ENCODE measurements at places on chromosomes 11 and 22.

- peak; percentile 39 for DNase-seq
Observed at GRCh38 chr11:73252577-73253191, 19.5 kb upstream of the P2RY6 start.

- DNase-seq: no peak
Observed at GRCh38 chr22:44730490-44731356, 21.7 kb upstream of the ARHGAP8 start.

DNA sequence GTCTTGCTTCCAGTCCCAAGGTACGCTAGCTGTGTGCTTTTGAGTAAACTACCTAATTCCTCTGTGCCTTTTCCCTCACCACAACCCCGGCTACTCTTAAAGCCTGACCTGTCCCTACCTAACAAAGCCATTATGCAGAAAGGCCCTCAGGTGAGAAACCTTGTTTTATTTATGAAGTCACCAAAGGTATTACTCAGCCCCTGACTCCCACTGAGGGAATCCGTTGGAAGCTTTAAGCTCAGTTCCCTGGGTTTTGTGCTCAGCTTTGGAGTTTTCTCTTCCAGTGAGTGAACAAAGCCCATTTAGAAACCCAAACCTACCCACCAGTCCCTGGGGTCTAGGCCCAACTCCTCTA, 90.9 kb downstream of the APIP start:
- DNase-seq: no peak

DNA sequence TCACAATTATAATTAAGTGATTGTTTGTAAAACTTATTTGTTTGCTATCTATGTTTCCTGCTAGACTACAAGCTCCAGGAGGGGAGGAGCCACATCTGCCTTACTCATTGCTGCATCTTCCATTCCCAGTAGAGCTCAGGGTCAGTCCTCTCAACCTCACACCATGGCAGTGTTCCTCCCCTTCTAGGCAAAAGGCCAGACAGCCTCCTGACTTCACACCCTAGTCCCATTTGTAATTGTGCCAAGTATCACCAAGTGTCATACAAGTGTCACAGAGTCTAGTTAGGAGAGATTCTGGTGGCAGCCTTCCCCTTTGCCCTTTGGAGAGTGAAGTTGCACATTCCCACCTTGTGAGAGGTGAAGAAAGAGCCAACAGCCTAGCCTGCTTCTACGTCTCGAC, 490.4 kb downstream of the INSC start:
- DNase-seq: no peak

GRCh38 chr22:19514831-19515565, 9.2 kb downstream of the CLDN5 start:
- DNase-seq: no peak

GRCh38 chr11:96943970-96944369, 554.2 kb downstream of the JRKL start:
- no peak for DNase-seq

- DNase-seq: no peak
Observed at GRCh38 chr11:6771926-6772893, at the start of gene OR2AG2. Gene OR2AG2 (minus strand): TSS chr11:6771976. CDS start chr11:6768957, 3,019 bp downstream.

GRCh38 chr11:20247591-20248007, 87.3 kb upstream of the DBX1 start:
- DNase-seq: no peak

- DNase-seq: no peak
Observed at GRCh38 chr22:30279046-30279788, 10.1 kb downstream of the CASTOR1 start.

DNA sequence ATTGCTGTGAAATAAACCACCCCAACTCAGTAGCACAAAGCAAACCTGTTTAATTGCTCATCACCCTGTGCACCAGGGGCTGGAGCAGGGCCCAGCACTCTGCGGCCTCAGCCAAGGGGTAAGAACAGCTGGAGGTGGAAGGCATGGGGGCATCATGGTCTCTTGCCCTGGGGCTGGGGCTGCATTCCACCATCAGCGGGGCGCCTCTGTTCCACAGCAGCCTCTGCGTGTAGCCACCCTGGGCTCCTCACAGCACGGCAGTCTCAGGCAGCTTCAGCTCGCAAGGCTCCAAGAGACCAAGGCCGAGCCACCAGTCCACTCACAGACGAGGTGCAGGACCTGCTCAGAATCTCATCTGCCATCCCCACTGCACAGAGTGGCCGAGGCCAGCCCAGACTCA, 630.7 kb downstream of the TBC1D22A start:
- no peak for DNase-seq

GRCh38 chr22:41254230-41254629, 13.5 kb upstream of the CHADL start:
- DNase-seq: no peak

DNA sequence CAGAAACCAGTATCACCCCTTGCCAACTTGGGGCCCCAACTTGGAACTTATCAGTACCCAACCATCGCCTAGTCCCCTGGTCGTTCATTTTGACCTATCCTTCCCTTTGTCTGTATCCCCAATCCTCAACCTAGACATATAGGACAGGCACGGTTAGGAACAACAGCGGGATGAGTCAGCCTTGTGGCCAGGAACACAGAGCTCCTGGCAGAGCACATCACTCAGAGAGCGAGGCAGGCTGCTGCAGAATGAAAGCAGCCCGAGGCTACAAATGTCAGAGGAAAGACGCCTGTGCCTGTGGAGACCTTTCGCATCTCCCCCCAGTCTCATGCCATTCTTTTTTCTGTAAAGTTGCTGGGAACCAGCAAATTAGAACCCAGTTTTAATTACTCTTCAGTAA, 14.6 kb downstream of the DKK3 start:
- no peak for DNase-seq

DNA sequence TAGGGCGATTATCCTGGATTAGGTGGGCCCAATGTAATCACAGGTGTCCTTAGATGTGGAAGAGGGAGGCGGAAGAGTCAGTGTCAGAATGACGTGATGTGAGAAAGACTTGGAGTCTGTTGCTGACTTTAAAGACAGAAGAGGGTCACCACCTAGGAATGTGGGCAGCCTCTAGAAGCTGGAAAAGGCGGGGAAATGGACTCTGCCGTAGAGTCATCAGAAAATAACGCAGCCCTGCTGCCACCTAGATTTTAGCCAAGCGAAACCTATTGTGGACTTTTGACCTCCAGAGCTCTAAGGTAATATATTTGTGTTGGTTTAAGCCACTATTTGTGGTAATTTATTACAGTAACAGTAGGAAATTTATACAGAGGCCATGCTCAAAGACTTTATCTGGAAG, 4.8 kb downstream of the DDX10 start:
- no peak for DNase-seq

DNA sequence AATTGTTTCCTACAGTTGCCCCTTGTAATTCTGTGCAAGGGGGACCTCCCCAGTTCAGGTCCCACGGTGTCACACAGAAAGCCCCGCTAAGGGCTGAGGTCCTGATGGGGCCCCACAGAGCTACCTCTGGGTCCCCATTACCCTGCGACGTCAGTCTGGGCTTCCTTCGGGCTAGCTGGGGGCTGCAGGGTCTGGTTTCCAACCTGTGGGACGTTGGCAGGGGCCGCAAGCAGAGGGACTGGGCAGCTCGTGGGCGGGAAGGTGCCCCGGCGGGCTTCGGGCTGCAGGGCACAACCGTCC, 698 bp downstream of the SLC37A4 start:
- DNase-seq: no peak

Measured in NCI-H2227 treated with DMSO at 0.1 percent for 48 hours (cell line).